ENCODE measurements at places on chromosomes 3 and 15.

GRCh38 chr3:27659279-27660021, 62.7 kb downstream of the EOMES start:
- no peak for DNase-seq

DNA sequence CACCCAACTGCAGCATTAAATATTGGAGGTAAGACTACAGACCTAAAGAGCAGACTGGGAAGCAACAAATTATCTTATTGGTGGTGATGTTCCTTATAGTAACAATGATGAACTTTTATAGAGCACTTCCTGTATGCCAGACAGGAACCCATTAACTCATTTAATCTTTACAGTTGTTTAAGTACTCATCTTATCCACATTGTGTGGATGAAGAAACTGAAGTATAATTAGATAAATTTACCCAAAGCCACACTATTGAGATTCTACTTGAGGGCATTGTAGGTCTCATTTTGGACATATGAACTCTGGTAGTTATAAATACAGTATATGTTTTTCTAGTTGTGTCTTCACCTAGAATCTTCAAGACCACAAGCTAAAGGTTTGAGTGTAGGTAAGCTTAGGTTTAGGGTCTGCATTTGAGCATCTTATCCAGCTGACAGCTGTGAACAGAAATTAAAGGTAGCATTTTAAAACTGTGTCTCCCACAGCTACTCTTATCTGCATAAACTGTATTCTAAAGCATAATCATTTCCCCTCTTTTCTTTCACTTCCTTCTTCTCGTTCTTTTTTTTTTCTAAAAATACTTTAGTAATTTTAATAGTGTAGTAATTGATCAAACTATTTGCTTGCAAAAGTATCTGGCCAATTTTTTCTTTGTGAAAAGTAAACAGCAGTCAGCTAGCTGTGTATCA, 138.2 kb downstream of the UBE2E2 start:
- DNase-seq = no peak

GRCh38 chr15:76533995-76534394, 197.4 kb downstream of the ISL2 start:
- no peak for DNase-seq

DNA sequence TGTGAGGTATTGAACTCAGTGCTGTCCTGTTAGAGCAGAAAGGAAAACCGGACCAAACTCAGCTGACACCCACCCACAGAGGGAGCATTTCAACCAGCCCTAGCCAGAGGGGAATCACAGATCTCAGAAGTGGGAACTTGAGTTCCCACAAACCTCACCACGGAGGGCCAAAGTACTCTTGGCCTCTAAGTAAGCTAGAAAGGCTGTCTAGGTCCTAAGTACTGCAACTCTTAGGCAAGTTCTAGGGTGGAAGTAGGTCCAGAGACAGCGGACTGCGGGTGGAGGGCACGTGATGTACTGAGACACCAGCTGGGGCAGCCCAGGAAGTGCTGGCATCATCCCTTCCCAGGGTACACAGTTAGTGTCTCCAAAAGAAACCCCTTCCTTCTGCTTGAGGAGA, 34.1 kb downstream of the EOMES start:
- no peak for DNase-seq

- DNase-seq = no peak
Observed at GRCh38 chr3:100719136-100719535, 9.8 kb downstream of the TFG start.

GRCh38 chr15:85361323-85361722, 19.1 kb upstream of the AKAP13 start:
- no peak for DNase-seq

- no peak for DNase-seq
Observed at GRCh38 chr15:84889991-84890669, 5.7 kb downstream of the SLC28A1 start.

Data from retinal pigment epithelial cell (primary cell).